ENCODE measurements at places on chromosomes 3 and 15. TPM values are rescaled to one million over a fixed set of nuclear protein-coding genes. Genes with fewer than 3 reads are reported as not detected.

DNA sequence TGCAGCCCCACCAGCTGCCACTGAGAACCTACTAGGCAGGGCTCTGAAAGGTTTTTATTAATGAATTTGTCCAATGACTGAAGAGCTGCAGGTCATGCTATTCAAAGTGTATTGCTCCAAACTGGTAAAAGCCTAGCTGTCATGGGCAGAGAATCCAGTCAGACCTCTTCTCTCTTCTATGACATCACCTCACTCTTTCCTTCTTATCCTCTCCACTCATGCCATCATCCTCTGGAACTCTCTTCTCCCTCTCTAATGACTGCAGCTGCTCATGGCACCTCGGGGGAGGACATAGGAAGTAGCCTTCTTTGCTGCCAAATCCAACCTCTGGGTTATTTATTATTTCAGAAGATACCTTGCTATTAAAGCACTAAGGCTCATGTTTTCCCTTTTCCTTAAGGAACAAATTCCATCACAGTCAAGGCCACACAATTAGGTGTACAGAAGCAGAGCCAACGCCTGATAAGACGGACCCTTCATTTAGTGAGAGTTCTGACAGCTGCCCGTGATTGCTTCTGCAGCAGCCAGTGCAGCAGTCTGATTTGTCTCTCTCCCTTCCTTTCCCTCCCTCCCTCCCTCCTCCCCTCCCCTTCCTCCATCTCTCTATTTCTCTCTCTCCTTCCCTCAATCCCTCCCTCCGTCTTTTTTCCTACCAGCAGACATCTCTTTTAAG lies 87.0 kb upstream of the ONECUT1 start:
- no peak for DNase-seq

DNA sequence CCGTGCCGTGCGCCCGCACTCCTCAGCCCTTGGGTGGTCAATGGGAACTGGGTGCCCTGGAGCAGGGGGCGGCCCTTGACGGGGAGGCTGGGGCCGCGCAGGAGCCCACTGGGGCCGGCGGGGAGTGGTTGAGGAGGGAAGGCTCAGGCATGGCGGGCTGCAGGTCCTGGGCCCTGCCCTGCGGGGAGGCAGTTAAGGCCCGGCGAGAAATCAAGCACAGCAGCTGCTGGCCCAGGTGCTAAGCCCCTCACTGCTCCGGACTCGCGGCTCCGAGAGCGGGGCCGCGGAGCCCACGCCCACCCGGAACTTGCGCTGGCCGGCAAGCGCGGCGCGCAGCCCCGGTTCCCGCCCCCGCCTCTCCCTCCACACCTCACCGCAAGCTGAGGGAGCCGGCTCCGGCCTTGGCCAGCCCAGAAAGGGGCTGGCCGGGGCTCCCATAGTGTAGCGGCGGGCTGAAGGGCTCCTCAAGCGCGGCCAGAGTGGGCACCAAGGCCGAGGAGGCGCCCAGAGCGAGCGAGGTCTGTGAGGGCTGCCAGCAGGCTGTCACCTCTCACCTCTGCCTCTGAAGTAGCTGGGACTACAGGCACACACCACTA lies 7.8 kb downstream of the GP9 start:
- peak; percentile 29 for DNase-seq

- no peak for DNase-seq
Observed at GRCh38 chr3:55516392-55517030, 29.4 kb upstream of the WNT5A start.

Gene LRRC34
- 0.22 TPM for total RNA-seq

DNA sequence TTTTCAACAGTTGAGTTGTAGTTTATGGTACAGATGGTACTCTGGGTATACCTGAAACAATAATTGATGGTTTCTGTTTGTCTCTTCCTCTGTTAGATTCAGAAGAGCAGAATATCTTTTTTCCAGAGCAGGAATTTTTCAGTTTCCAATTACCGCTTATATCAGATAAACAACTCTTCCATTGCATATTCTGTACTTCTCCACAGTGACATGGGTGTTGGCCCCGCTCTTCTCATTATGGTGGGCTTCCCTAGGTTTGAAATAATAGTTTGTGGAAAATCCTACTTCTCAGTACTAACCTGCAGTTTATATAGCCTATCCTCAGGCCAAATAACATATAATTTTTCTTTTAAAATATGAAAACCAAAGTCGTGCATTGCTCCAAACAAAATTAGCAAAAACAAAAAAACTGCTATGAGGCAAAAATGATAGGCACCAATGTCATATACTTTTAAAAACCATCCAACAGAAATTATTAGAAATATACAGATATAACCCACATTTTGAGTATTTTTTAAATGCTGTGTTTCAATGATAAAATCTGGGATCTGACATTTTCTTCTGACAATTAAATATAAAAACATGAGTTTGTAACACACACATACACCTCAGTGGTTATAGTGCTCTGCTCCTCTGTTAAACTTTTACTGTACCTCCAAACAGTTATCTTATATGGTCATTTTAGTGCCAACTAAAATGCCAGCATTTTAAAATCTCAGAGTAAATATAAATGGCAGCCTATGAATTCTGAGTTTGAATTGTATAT lies 56.8 kb downstream of the CMSS1 start:
- DNase-seq, result no peak

- no peak for DNase-seq
Observed at GRCh38 chr15:101310161-101310480, 15.1 kb upstream of the SNRPA1 start.

Gene SLC6A11
- total RNA-seq, result not detected

DNA sequence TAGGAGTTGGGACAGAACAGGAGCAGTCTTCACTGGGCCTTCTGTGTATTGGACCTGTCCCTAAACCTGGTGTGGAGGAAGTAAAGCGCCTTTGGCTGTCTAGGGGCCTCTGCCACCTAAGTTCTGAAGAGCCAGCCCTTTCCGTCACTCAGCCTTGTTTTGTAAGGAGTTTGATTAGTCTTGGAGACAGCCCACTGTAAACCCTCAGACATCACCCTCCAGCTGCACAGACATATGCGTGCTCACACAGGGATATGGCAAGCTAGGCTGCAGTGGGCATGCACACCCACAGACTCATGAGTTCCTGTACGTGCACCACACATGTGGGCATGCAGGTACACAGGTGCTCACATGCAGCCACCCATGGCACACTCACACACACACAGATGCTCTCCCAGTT lies 5.2 kb downstream of the PRKCD start:
- no peak for DNase-seq

DNA sequence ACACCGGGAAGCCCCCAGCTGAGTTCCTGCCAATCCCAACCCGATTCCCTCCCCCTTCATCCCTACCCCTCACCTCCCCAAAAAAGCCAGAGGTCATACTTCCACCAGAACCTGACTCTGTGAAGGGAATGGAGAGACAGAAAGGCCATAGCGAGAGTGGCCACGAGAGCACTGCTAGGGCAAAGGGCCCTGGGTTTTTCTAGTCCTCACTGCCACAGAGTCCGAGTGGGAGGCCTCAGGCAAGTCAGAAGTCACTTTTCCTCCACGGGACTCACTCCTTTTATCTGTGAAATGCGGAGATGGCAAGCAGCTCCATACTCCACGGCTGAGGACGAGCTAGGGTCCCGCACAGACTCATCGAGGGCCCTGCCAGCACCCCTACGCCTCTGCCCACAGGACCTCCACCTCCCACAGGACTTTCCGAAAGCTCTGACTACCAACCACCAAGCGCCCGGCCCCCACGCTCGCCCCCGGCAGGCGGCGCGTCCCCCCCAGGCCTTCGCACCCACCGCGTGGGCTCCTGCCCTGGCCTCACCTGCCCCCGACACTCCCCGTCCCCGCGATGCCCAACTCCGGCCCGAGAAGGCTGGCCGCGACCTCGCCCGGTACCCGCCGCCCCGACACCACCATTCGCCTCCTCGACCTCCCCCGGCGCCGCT lies 792 bp downstream of the ATP13A3 start:
- DNase-seq, result peak; percentile 28

Gene TEX55
- not detected for total RNA-seq

Gene TUSC7
- not detected for total RNA-seq

GRCh38 chr3:53255423-53255774 lies 423 bp downstream of the TKT start:
- DNase-seq, result peak; percentile 33

DNA sequence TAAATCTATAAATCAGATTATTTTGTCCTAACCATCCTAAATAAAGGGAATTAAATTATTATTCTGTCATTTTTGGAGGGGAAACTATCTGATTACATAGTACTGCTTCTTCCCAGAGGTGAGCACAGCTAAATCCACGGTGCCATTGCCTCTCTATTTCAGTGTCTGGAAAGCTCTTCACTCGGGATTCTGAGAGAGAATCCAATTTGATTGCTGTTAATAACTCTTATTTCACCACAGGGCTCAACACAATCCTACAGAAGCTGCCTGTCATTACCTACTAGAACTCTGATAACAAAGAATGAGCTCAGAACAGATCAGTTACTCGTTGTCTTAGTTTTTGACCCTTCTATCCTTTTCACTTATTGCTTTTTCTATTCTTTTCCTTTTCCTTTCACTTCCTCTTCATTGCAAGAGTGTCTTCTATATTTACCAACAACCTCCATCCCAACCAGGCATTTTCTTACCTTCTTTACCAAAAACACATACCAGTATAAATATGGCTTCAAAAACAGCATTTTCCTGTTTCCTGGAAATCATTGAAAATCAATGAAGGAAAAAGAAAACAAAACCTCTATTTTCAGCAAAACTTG lies 30.4 kb downstream of the OXNAD1 start:
- no peak for DNase-seq

- peak; percentile 76 for DNase-seq
Observed at GRCh38 chr3:51434746-51435327, 43.8 kb downstream of the RBM15B start.

DNA sequence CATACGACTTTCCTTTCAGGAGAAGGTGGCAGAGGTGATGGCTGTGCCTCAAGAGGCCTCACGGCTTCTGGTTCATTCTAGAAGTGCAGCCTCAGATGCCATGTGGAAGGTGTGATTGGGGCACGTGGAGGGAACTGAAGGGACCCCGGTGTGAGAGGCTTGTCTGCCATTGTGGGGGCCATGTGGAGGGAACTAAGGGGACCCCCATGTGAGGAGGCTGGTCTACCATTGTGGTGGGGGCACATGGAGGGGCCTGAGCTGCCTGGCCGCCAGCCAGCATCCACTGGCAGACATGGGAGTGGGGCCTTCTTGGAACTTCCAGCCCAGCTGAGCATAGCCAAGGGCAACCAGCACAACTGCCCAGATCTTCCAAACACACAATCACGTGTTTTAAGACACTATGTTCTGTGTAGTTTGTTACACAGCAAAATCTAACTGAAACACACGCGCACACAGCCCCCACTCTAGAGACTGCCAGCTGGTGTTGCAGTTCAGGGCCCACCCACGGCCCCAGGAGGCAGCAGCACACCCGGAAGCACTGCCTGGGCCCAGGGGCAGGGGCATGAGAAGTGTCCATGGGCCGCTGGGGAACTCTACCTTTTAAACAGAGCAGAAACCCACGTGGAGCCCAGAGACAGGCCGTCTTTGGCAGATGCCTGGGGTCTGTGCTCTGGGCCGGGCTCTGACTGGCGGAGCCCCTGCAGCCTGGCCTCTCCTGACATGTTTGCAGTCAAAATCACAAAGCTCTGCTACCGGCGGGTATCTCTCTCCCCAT lies 66.8 kb downstream of the IQSEC1 start:
- no peak for DNase-seq

DNA sequence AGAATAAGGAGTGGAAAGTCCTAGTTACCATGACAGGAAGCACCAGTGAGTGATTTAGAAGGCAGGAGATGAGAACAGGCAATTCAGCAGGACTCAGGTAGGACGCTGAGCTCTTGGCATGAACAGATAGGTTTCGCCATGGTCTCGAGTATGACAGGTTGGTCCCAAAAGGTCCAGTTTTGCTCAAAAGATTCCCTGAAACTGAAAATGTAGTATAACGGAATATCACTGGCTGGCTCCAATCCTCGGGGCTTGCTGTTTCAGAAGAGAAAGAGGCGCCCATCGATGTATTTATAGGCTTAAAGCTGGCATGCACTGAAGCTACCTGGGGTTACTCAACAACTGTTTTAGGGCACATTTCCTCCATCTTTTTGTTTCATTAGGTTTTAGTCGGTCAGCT lies 59.2 kb downstream of the SRGAP3 start:
- no peak for DNase-seq

GRCh38 chr3:23840521-23840920 lies 34.8 kb downstream of the UBE2E1 start:
- no peak for DNase-seq

DNA sequence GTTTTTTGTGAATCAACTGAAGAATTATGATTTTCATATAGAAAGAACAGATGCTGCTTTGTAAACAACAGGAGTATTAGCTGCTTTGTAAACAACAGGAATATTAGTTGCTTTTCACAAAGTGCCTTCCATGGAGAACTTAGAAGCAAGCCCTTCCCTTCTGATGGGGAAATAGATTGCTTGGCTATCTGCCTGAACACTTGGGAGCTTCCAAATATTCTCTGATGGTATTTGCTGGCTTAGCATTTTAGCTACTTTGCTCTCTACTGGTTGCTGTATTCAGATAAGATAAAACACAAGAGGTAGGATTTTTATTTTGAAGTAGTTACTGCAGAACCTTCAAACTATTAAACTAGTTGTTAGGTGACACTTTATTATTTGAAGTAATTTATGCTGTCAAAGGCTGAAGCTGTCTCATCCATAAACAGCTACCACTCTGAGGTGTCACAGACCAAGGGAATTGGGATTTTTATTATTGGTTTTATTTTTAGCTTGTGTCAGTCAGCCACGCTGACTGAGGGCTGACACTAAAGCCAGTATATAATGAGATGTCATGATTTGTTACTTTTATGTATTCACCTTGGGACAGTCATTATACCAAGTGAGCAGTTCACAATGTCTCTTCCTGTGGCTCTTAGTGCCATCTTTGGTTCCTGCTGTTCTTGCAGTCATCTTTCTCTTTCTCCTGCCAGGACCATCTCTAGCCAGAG lies 50.0 kb downstream of the ZIC1 start:
- no peak for DNase-seq

- no peak for DNase-seq
Observed at GRCh38 chr15:90028376-90028944, 27.3 kb downstream of the ZNF710 start.

- DNase-seq, result no peak
Observed at GRCh38 chr3:59017617-59017984, 32.2 kb downstream of the CFAP20DC start.

- DNase-seq, result no peak
Observed at GRCh38 chr15:49718846-49719245, 98.0 kb downstream of the DTWD1 start.

Gene TRAIP
- 2.4 TPM for total RNA-seq

DNA sequence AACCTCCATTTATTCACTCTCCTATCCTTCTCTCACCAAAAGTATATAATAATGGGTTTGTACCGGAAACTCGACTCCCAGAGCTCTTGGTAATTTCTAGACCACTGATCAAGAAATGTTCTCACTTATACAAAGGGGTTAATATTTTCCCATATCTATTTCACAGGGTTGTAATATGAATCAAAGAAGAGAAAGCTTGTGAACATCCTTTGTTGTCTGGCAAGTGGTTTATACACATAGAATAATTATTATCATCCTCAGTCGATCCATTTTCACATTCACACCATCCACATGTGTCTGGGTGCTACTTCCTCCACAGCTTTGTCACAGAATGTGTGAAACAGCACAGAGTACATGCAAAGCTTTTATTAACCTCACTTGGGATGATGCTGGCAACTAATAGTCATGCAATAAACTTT lies 29.9 kb upstream of the STT3B start:
- DNase-seq, result no peak

All from CD4-positive, alpha-beta T cell (primary cell).